Stimulated activated CD8-positive, alpha-beta memory T cell treated with anti-CD3 and anti-CD28 coated beads, Interleukin-15, amount 100 ng/mL, for 1 hour (primary cell): ENCODE measurements at places on chromosomes 4 and X.

DNA sequence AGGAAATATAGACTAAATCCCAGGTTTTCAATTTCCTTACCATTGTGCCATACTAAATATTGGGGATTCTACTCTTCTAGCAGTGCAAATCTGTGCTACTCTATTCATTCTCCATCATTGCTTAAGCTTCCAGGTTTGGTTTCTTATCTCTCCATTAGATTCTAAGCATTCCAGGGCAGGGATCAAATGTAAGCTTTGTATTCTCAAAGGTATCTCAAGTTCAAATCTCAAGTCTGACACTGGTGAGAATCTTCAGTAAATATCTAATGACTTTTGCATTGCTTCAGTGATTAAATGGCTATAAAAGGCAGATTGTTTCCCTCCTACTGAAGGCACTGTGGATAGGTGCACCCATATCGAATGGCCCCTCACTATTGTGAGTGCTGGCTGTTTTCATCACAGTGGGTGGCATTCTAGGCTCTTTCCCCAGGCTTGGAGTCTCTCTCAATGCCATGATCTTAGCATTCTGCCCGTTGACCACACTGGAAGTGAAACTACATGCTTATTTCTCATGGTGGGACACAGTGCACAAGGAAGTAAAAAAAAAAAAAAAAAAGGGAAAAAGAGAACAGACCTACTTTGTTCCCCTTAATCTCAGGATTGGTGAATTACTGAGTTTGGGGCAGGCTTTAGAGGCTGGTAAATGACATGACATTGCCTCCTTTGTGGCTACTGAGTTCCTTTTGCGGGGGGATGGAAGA is 28.7 kb downstream of the FAM9C start:
- DNase-seq, result no peak

- DNase-seq, result no peak
These were observed 247.4 kb downstream of the FBXO8 start for GRCh38 chr4:174036111-174036510.

DNA sequence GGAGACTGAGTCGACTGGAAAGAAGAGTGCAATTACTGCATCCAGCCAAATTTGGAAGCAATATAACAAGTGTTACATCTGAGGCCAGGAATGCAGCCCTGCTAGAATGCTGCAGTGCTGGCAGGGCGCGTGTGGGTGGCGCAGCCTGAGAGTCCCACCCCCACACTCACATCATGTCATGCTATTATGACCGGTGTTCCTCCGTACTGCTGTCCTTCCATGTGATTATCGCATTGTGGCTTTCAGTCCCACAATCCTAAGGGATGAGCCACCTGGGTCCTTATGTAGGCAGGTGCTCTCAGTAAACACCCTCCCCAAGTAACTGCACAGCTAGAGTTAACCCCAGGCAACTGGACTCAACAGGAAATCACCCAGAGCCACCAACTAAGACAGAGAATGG is 122.6 kb upstream of the CPEB2 start:
- DNase-seq, result no peak

DNA sequence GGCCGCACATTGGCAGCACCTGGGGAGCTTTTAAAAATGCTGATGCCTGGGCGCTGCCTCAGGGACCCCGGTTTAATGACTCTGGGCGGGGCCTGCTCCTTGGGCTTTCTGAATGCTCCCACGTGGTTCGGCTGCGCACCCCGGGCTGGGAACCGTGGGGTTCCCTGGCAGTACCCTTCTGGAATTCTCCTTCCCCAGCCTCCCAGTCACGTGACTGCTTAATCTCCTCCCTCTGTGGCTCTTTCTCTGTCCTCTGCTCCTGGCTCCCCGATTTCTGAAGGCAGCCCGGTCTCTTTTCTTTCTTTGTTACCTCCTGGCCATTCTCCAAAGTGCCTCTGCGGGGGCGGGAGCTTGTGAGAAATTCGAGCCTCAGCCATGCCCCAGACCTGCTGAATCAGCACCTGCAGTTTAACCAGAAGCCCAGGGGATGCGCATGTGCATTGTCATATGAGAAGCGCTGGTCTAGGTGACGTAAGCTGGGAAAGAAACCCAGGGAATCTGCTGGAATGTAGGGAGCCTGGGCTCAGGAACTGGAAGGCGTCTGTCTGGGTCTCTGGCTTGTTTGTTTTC is 16.6 kb downstream of the CLCN4 start:
- no peak for DNase-seq

GRCh38 chr4:81881855-81882621 is 410.3 kb upstream of the RASGEF1B start:
- no peak for DNase-seq

GRCh38 chrX:111372086-111372485 is 39.9 kb downstream of the DCX start:
- no peak for DNase-seq

GRCh38 chr4:19531906-19532848 is 719.5 kb upstream of the SLIT2 start:
- no peak for DNase-seq

DNA sequence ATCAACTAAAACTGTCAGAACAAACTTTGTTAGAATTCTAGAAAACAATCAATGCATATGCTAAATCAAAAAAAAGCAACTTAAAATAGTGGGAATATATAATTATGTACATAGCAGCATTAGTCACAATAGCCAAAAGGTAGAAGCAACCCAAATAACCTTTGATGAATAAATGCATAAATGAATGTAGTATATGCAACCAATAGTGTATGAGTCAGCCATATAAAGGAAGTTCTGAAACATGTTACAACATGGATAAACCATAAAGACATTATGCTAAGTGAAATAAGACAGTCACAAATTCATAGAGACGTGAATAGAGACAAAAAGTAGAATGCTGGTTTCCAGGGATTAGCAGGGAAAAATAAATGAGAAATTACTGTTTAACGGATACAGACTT is 762.8 kb upstream of the INTU start:
- DNase-seq, result no peak

DNA sequence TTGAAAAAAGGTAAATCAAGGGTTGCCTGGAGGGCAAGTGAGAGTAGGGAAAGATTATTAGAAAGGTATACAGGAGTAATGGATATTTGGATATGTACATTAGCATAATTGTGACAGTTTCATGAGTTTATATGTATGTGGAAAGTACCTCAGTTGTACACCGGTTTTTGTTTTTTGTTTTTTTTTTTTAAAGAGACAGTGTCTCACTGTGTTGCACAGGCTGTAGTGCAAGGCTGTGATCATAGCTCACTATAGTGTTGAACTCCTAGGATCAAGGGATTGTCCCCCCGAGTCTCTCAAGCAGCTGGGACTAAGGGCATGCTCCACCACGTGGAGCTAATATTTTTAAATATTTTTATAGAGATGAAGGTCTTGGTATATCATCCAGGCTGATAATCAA is 15.3 kb upstream of the HPGD start:
- DNase-seq, result no peak

DNA sequence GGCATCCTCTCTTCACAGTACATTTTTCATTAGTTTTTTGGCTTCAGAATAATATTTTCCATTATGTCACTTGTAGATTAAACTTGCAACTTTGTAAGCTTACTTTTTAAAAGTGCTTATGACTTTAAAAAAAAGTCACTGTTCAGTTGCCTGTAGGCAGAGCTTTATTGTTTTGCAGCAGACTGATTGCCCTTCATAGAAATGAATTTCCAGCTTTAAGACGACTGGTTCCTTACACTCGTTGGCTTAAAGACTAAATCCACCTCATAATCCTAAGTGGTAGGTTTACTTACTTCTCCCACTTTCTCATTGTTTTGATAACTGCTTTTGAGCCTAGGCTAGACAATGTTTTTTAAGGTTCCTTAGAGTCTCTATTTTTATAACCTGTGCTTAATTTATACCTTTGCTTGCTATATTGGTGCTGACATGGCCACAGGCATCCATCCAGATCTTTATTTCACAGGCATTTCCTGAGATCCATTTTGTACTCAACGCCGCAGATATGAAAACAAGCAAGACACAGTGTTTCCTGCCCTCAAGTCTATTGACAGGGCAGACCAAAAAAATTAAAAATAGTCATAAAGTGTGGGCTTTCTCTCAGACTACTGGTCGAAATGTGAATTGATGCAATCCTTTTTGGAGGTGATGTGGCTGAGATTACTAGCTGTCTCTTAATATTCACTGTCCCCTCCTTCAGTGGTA is 12.6 kb upstream of the IL13RA2 start:
- DNase-seq, result no peak

GRCh38 chrX:74218895-74219294 is 85.1 kb upstream of the ZCCHC13 start:
- no peak for DNase-seq
